Renal cortical epithelial cell (primary cell): ENCODE measurements at places on chromosomes 7 and 10. TPM values are rescaled to one million over a fixed set of nuclear protein-coding genes. Genes with fewer than 3 reads are reported as not detected.

- no peak for DNase-seq
Observed at GRCh38 chr7:112855227-112855626, 65.0 kb upstream of the TMEM168 start.

GRCh38 chr10:102335184-102335583, 60.3 kb upstream of the NFKB2 start:
- DNase-seq = no peak

- DNase-seq = no peak
Observed at GRCh38 chr7:140621401-140622021, 19.1 kb downstream of the DENND2A start.

DNA sequence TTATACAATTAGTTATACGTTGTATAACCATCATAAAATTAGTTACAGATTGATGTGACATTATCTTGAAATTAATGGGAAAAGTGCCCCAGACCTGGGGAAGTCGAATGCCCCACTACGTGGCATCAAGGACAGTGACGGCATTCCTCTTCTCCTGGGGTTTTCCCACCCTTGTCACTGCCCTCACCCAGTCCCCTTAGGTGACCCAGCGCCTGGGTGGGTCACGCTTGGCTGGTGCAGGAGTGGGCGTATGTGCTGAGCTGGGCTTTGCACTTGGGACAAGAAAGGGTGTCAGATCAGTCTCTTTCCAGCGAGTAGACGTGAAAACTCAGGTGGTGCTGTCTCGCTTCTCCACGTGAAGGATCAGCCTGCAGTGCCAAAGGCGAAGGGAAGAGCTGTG, 7.6 kb downstream of the FOXK1 start:
- DNase-seq = peak; percentile 47

DNA sequence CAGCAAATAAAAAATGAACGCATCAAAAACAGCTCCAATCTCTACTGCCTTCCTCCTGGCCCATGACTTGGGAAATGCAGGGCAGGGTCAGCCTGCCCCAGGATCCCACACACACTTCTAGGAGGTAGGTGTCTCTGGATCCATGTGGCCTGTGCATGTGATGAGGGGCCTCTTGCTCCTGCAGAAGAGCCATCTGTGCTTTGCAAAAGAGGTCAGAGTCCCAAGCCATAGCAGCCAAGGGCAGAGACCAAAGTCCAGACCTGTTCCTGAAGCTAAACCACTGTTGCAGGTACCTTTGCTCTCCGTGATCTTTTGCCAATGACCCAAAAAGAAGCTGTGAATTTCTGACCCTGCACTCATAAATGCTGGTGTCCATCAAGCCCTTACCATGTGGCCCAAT, 57.1 kb downstream of the KCNMA1 start:
- DNase-seq = no peak

DNA sequence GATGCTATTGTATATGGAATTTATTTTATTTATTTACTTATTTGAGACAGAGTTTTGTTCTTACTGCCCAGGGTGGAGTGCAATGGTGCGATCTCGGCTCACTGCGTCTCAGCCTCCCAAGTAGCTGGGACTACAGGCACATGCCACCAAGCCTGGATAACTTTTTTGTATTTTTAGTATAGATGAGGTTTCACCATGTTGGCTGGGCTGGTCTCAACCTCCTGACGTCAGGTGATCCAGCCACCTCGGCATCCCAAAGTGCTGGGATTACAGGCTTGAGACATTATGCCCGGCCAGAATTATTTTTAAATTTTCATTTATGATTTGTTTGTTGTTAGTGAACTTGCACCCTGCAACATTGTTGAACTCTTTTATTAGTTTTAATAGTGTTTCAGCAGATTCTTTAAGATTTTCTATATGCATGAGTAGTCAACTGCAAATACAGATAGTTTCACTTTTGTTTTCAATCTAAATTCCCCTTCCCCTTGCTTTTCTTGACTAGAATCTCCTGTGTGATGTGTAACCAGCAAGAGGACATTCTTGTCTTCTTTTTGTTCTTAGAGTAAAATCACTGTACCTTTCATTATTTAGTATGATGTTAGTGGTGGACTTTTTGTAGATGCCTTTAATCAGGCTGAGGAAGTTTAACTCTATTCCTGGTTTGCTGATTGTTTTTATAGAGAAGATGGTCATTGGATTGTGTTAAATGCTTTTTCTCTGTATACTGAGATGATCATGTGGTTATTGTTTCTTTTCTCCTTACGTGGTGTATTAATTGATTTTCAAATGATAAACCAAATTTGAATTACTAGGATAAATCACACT, 27.8 kb downstream of the ZNF33A start:
- DNase-seq = peak; percentile 53

- DNase-seq = no peak
Observed at GRCh38 chr10:83917537-83918506, 221.5 kb upstream of the GHITM start.

The TMEM26 gene
- total RNA-seq = 0.10 TPM in 1 of 2 replicates, not detected in the other

The SPDYE1 gene
- not detected in 2 replicates for total RNA-seq

The LOXL4 gene
- total RNA-seq = 20.1 and 24.3 TPM in 2 replicates

The GOT1 gene
- total RNA-seq = 52.6 and 62.2 TPM in 2 replicates

The ANXA8 gene
- total RNA-seq = 0.30 and 6.1 TPM in 2 replicates

The ITIH2 gene
- total RNA-seq = 0.10 and 1.2 TPM in 2 replicates

The NPC1L1 gene
- 0.20 and 0.35 TPM in 2 replicates for total RNA-seq

The PDE1C gene
- total RNA-seq = 2.3 and 6.1 TPM in 2 replicates
